ENCODE measurements at places on chromosomes 6 and 20.

GRCh38 chr6:116101302-116101718, 657 bp downstream of the NT5DC1 start:
- DNase-seq: no peak

- DNase-seq: no peak
Measured at GRCh38 chr20:20549267-20549612, 163.2 kb downstream of the RALGAPA2 start.

- no peak for DNase-seq
Measured at GRCh38 chr6:101439790-101440189, 46.3 kb downstream of the GRIK2 start.

DNA sequence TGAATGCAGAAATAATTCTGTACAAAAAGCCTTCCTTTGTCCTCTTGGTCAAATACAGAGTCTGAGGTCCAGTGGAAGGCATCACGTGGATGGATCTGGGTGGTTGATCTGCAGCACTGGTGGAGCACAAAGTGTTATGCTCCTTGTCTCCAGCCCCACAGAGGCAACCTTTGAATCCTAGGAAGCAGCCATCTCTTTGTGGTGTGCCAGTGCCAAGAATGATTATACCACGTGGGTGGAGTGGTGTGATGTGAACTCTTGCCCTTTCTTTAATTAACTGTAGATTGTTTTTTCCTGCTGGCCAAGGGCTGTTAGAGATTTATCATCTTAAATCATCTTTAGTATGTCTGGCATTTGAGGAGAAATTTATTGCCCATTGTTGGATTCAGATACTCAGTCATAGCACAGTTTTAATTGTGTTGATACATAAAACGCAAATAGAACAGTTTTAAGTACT, 31.1 kb downstream of the NCOA7 start:
- DNase-seq: no peak

GRCh38 chr6:144027932-144028587, 20.0 kb upstream of the PLAGL1 start:
- DNase-seq: no peak

- DNase-seq: no peak
Measured at GRCh38 chr6:117919275-117919674, 12.2 kb downstream of the SLC35F1 start.

- no peak for DNase-seq
Measured at GRCh38 chr6:89662659-89663223, 24.2 kb upstream of the LYRM2 start.

- no peak for DNase-seq
Measured at GRCh38 chr6:129634411-129635230, 75.4 kb downstream of the ARHGAP18 start.

- DNase-seq: no peak
Measured at GRCh38 chr20:26135325-26136110, 438.9 kb upstream of the ZNF337 start.

GRCh38 chr20:54190217-54190616, 16.4 kb upstream of the CYP24A1 start:
- DNase-seq: no peak

GRCh38 chr20:32731882-32732266, 11.4 kb downstream of the COMMD7 start:
- DNase-seq: no peak

DNA sequence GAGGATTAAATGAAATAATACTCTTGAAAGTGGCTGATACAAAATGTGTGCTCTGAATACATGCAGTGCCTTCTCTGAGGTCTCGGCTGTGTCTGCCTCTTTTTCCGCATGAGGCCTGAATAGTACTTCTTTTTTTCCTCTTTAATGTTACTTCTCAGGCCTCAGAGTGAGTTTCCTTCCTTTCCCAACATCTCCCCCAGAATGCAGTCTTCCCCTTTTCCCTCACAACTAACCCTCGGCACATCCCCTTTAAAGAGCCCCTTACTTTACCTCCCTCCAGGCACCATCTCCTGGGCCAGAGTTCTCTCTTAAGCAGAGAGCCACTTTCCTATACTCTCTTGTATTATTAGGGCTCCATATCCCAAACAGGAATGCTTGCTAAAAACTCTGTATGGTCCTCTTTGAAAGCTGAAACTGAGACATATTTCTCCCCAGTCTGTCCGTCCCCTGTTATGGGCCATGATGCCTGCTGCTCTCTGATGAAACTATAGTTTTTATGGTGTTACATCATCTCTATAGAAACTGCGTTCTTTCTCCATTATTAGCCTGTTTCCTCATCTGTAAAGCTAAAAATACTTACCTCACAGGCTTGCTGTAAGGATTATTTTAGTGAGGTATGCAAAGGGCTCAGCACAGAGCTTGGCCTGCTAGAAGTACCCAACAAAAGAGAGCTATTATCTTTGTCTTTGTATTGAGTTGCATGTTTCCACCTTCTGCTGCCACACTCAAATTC, 2.3 kb downstream of the PLAGL2 start:
- peak; percentile 21 for DNase-seq

DNA sequence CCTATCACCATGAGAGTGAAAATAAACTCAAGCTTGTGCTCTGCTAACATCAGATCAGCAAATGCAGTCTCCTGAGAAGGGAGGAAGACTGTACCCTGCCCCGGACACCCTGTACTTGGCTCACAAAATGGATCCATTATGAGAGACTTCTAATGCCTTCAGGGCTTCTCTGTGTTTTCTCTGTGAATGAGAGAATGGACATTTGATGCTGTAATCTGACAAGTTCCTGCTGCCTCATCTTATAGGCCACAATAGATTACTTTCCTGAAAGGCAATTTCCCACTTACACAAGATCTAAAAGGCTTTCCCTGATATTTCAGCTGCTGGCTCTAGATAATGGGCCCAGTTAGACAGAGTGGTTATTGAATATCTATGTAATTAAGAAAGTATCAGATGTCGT, 117.2 kb downstream of the OTOR start:
- DNase-seq: no peak

DNA sequence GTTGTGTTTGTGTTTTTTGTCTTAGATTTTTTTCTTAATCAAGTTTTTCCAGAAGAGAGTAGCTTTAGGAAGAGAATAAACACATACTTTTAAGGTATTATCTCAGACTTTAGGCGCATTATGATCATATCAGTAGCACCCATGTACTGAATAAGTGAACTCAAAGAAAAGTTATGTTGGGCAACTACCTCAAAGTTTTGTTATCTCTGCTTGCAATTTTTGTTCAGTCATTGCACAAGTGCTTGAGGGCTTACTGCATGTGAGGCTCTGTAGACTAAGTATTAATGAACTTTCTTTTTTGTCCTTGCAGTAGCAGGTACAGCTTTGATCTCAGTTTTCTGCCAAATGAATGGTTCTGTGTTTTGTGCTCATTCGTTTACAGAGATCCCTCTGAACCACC, 189.0 kb downstream of the SLC16A10 start:
- no peak for DNase-seq

- no peak for DNase-seq
Measured at GRCh38 chr20:54013471-54013870, 56.9 kb downstream of the BCAS1 start.

GRCh38 chr20:47561180-47561579, 59.5 kb downstream of the NCOA3 start:
- no peak for DNase-seq

GRCh38 chr6:167502471-167502870, 177.6 kb downstream of the TTLL2 start:
- no peak for DNase-seq

DNA sequence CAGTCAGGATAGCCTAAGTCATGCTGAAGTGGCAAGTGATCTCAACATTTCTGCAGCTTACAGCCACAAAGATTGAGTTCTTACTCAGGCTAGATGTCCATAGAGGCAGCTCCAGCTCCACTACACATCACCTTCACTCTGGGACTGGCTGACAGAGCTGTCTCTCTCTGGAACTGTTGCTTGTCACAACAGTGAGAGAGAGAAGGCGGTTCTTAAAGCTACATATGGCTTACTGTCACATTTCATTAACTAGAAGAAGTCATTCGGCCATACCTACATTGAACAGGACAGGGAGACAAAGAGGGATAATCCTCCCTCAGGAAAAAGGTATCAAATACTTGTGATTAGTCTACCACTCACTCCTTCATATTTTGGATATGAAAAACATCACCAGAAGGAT, 914.9 kb upstream of the FLRT3 start:
- DNase-seq: no peak

GRCh38 chr20:45049904-45050471, 50.9 kb downstream of the KCNS1 start:
- no peak for DNase-seq

- DNase-seq: no peak
Measured at GRCh38 chr6:127592964-127593363, 16.0 kb downstream of the C6orf58 start.

- DNase-seq: peak; percentile 39
Measured at GRCh38 chr6:79824202-79824601, 123.2 kb downstream of the ELOVL4 start.

- DNase-seq: no peak
Measured at GRCh38 chr6:161226009-161226964, 47.6 kb downstream of the AGPAT4 start.

Measured in skeletal muscle cell (primary cell).